Bronchial epithelial cell (primary cell): ENCODE measurements at places on chromosomes 6 and 20.
A peak's percentile ranks its signal among the peaks of the same experiment; 100 is the strongest.

GRCh38 chr20:33008336-33009213 lies 1.1 kb downstream of the BPIFB2 start:
- no peak for DNase-seq

GRCh38 chr6:39834278-39834677 lies 42.1 kb downstream of the DAAM2 start:
- no peak for DNase-seq

GRCh38 chr6:156694679-156695078 lies 82.5 kb upstream of the ARID1B start:
- DNase-seq, result no peak

GRCh38 chr6:24117021-24117420 lies 9.0 kb upstream of the NRSN1 start:
- peak; percentile 27 for DNase-seq

DNA sequence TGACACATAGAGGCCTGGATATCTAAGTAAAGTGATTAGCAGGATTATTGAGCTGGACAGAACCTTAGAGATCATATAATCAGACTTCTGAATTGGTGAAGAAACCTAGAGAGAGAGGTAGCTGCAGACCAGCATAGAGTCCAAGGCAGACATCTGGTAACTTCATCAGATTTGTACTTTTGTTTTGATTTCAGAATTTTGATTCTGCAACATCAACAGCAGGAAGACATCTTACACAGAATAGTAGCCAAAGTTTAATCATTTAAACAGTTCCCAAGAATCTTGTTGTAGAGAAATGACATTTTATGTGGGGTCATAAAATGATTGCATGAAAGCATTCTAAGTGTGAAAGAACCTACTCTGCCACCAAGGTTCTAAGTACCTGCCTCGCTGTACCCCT lies 39.4 kb downstream of the RPRD1B start:
- DNase-seq, result no peak
